Stimulated activated CD8-positive, alpha-beta memory T cell treated with anti-CD3 and anti-CD28 coated beads, Interleukin-4, amount 100 ng/mL, for 24 hours (primary cell): ENCODE measurements at places on chromosomes 4 and X.

- DNase-seq, result no peak
Measured at GRCh38 chr4:126799971-126800574, 832.7 kb upstream of the INTU start.

- DNase-seq, result no peak
Measured at GRCh38 chr4:109075621-109076020, 226.8 kb downstream of the COL25A1 start.

- DNase-seq, result no peak
Measured at GRCh38 chrX:149433051-149433450, 72.1 kb downstream of the IDS start.

DNA sequence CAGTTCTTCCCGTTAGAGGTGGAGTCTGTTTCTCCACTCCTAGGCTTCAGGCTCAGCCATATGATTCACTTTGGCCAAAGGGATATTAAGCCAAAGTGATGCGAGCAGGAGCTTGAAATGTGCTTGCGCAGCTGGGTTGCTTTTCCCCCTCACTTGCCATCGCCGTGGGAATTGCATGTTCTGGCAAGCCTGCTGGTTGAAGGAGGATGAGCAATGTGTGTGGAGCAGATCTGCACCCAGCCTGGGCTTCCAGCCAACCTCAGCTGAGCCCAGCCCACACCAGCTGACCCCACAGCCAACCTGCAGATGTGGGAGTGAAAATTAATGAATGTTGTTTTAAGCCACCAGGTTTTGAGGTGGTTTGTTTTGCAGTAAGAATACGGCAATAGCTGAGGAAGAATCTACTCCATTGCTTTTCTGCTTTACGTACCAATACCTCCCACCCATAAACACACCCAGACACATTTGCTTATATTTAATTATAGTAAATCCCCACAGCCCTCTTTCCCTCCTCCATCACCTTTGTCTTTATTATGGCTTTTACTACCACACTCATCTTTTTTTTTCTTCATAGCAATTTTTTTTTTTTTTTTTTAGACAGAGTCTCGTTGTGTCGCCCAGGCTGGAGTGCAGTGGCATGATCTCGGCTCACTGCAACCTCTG, 132.8 kb upstream of the FUNDC1 start:
- no peak for DNase-seq

- DNase-seq, result no peak
Measured at GRCh38 chrX:97328853-97329390, 445.2 kb downstream of the RPA4 start.

- peak; percentile 92 for DNase-seq
Measured at GRCh38 chr4:67545199-67546003, at the start of gene CENPC. TSS of gene CENPC (minus strand) at chr4:67545503. CDS start at chr4:67545355, 148 bp downstream.

GRCh38 chr4:177673985-177674489, 231.8 kb upstream of the AGA start:
- no peak for DNase-seq

DNA sequence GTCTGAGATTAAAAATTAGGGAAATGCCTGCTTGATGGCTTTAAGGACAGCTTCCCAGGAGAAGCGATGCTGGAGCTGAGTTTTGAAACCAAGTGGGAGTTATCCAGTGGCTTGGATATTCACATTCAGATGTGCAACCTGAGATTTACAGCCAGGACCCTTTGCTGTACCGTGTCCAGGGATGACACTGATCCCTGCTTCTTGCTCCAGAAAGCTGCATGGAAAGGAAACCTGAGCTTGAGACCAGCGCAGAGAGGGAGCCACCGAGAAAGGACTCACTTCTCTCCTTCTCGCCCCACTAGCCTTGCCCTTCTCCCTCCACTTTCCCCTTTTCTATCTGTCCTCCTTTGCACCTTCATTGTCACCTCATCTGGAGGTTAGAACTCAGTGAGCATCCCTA, 254.5 kb upstream of the PPARGC1A start:
- DNase-seq, result no peak

DNA sequence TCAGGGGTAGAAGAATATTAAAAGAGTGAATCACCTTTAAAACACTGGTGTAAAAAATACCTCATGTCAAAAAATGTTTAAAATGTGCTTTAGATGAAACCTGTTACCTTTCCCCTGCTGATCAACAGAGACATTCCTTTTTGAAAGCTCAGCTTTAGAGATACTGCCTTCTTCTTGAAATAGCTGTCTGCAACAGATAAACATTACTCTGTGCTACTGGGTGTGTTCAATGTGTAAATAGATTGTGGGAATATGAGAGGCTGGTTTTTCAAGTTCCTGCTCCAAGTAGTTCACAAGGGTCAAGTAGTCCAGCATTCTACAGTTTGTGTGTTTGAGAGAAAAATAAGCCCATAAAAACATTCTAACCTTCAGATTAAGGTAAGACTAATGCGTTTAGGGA, at the start of gene SYTL5:
Gene SYTL5, plus strand, starts transcription at position 263 of the 400 bp plus-strand sequence. CDS start 27,337 bp downstream, outside the sequence.
- DNase-seq, result no peak

DNA sequence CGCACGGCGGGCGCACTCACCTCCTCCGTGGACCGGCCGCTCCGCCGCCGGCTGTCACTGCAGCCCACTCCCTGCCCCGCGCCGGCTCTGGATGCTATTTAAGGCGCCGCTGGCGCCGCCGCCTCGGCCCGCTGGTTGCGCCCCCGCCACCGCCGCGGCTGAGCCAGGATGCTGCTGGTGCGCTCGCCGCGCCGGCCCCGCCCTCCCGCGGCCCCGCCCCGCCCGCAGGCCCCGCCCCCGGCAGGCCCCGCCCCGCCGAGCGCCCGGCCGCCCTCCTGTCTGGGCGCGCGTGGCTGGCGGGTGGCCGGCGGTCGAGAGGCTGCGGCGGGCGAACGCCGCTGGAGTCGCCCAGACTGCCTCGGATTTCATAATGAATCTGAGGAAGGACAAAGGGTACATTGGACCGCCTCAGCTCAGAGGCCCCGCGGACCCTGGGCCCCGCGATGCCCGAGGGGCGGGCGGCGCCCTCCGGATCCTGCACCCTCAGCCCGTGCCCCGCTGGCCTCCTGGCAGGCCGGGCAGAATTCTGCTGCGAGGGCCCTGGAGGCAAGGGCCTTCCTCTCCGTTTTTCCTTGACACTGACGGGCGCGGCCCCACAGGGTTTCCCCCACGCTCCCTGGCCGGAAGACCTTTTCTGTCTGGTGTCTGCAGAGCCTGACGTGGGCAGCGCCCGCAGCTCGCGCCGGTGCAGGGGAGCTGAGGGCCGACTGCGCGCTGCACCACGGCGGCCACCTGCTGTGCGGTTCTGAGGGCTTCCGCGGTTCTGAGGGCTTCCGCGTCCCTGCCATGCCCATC, at the start of gene ACSL1:
Gene ACSL1, minus strand, starts transcription at position 73 of the 795 bp plus-strand sequence. CDS start 22,454 bp downstream, outside the sequence.
- peak; percentile 69 for DNase-seq
